Occipital lobe (tissue), 3 donors: ENCODE measurements at places on chromosomes 11 and 22.

DNA sequence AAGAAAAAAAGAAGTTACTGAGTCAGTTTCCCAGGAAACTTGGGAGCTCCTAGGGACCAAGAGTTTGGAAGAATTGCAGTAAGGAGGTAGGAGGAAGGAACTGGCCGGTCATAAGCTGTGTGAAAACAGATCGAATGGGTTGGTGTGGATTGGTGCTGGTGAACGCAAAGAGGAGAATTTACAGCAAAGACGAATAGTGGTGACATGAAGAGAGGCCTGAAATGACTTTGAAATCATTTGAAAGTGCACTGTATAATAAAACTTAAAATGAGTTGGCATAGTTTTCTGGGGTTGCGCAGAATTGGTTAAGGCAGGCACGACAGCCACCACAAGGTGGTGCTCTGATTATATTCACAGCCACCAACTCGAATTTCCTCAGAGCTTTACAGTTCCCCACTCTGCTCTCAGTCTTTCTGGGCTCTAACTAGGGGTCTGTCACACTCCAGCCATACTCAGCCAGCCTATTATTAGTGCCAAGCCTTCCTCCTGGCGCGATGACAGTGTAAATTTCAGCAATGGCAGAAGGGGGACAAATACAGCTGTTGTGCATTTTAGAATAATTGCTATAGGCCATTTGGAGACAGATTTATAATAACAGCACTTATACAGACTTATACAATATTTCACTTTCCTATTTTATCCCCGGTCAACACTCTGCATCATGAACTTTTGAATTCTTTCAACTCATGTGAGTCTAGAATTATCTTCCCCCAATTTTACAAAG, 8.3 kb upstream of the HTR3B start:
- peak; percentile 34 for DNase-seq

- peak; percentile 15 for DNase-seq
These were observed 58.7 kb downstream of the CHST1 start for GRCh38 chr11:45606514-45607281.

DNA sequence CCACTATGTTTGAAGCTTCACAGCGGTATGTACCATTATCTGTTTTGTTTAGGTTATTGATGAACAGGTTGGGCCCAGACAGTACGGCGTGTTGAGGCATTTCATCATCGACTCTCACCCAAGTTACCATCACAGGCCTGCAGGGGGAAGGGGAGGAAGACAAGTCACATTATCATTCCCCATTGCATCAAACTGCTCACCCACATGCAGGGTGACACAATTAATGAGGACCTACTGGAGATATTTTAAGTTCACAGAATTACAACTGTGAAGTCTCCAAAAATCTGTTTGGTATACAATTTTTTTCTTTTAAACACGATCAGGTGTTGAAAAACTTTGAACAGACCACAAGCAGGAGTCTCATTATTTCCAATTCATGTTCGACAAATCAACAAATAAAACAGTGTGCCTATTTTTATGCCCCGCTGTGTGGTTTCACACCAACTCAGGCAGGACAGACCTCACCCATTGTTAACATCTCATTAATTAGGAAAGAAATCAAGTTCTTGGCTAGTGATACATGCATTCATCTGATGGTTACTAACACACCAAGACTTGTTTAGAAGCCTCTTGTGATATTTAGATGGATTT, 289.5 kb downstream of the CADM1 start:
- no peak for DNase-seq

DNA sequence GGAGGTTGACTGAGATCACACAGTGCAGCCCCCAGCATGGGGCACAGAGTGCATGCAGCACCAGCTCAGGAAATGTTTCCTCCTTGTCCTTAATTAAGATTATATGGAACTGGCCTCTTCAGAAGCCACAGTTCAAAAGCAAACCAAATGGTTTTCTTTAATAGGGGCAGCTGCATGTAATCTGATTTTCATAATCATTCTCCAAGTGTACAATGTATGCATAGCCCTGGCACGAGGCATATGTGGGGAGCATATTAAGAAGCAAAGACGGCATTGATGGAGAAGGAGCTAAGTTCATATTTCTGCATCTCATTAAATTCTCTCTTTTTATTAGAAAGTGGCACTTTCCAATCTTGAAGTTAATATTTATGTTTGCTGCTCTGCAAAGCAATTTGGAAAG, 9.9 kb upstream of the PARVB start:
- no peak for DNase-seq

- no peak for DNase-seq
These were observed 15.0 kb downstream of the METTL15 start for GRCh38 chr11:28123151-28123581.

GRCh38 chr11:34154059-34154875, 48.8 kb downstream of the NAT10 start:
- no peak for DNase-seq

DNA sequence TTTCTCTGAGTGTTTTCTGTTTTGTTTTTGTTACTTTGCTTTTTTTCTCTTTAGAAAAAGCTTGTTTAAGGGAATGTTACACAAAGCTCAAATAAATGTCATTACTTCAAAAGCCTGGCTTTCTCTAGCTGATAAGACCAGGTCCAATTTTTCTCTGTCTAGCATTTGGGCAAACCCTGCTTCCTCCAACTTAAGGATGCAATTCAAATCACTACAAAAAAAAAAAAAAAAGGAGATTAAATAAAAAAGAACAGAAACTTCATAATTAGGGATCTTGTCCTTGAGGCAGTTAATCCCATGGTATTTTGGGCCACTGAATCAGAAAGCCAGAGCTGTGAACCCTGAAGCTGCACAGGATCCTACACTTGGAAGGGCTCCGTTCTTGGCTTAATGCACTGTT, 480.8 kb upstream of the KIRREL3 start:
- DNase-seq, result no peak

- DNase-seq, result no peak
These were observed 83.9 kb upstream of the CLDN5 start for GRCh38 chr22:19608003-19608690.

DNA sequence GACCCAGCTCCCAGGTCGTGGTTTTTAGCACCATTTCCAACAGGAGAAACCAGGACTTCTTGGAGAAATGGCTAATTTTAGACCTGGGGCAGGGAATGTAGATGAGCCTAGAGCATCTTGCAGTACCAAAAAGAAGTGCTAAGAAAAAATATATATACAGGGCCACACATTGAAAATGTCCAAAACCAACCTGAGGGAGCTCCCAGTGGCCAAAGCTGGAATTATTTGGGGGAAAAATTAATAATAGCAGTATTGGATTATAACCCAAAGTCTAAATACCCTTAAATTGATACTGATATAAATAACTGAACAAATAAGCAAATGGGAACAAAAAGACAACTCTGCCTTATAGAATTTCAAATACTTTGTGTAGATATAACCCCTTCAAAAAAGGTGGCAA, 108.0 kb downstream of the PARVA start:
- DNase-seq, result no peak

DNA sequence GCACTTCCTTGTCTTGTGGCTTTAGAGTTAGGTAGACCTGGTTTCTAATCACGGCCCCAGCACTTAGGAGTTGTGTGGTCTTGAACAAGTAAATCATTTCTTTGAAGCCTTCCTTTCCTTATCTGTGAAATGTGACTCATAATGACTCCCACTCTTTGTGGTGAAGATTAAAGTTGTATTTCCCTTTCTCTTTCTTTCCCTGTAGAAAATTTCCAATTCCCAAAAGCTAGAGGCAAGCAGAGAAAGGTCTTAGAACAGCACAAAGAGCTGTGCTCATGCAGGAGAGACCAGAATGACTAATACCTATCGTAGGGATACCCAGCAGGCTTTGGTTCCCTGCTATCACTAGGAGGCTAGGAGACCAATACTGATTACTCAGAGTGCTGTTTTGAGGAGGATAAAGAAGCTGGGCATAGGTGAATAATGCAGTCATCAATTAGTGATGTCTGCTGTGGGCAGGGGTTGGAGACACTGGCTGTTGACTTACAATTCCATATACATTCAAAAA, 270.7 kb upstream of the SYN3 start:
- no peak for DNase-seq

DNA sequence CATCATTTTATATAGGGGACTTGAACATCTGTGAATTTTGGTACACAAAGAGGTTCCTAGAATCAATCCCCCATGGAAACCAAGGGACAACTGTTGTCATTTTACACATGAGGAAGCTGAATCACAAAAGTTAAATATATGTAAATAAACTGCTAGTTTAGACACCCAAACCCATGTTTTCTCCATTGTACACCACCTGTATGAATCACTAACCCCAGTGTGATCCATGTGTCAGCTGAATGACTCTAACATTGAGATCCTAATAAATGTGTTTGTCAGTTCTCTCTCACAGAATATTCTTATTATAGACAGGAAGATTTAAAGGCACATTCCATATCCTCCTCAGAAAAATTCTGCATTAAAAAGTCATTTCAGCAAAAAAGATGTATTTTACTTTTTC, 83.3 kb downstream of the ATG16L2 start:
- DNase-seq, result no peak

GRCh38 chr11:70405679-70406395, 7.5 kb downstream of the CTTN start:
- no peak for DNase-seq

DNA sequence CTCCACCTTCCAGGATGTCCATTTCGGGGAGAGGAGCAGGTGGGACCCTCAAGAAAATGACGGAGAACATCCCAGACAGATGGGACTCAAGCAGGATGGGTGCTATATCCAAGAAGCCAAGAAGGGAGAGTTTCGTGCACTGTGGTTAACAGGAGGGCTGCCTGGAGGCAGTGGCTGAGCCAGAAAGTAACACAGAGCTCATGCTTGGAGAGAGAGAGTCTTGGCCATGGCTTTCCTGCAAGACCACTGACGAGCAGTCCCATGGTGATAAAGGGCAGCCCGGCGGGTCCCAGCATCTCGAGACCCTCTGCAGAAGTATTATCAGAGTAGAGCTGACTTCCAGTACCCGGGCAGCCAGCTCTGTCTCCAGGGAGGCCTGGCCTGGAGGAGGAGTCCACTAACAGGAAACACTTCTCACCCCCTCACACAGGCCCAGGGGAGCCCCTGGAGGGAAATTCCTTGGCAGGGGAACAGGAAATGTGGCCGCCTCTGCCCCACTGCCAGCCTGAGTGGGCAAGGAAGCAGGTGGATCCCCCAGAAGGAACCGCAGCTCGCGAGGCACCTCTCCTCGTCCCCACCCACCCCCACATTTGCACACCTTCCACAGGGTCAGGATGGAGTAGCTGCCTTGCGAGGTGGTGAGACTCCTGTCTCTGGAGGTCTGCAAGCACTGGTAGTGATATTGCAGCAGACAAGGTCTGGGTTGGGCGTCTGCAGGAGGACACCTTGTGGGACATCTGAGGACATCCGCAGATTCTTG, 32.2 kb downstream of the CYTH4 start:
- DNase-seq, result no peak

DNA sequence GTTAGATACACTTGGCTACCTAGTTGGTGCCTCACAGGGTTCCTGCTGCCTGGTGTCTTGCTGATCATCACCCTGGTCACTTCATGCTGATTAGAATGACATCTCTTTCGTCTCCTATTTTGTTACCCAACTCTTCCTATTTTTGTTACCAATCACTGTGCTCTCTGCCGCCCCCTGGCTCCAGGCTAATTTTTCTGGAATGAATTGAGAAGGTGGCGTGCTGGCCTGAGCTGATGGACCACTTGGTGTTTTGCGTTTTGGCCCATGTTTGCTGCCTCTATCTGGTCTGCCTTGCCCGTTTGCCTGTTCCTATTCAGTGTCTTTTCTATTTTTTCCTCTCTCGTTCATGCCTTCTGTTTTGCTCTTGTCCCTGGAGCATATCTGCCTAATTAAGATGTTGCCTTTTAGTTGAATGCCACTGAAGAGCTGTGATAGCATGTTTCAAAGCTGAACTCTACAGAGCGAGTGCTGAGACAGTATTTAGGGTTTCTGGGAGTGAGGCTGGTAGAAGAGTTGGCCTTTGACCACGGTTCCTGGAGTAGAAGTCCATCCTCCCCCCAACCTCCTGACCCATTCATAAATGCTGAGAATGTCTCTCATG, 5.9 kb upstream of the ATF4 start:
- DNase-seq, result no peak

- DNase-seq, result no peak
These were observed 22.8 kb downstream of the CASP5 start for GRCh38 chr11:105000167-105000566.

DNA sequence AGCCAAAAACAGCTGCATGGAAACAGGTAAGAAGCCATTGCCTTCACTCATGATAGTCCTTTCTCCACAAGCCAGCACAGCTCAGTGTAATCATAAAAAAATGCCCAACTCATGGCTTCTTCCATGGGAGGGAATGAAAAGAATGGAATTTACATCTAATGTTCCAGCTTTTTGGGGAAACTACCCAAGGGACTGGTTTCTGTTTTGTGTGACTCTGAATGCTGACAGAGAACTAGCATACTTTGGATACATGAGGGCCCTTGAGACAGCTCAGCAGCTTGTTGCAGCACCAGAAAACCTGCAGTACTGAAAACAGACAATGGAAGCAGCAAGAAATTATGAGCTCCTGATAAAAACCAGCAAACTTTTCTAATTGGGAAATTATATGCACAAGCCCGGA, 24.2 kb upstream of the HORMAD2 start:
- no peak for DNase-seq

- DNase-seq, result no peak
These were observed 8.4 kb downstream of the CYTH4 start for GRCh38 chr22:37290737-37291136.

DNA sequence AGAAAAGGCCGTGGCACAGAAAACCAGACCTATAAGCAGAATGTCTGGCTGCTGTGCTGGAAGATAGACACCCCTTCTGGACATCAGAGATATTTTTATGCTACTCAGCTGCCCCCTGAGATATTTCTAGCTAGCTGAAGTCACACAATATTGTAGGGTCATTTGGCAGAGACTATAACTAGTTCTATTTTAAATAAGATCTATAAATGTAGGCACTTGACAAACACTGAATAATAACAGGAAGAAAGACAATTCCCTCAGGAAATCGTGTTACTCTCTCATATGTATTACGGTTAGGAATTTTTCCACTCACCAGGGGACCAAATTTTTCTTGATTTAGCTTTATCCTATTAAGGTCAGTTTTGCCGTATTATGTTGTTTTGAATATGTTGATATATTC, 845.4 kb downstream of the OPCML start:
- no peak for DNase-seq

DNA sequence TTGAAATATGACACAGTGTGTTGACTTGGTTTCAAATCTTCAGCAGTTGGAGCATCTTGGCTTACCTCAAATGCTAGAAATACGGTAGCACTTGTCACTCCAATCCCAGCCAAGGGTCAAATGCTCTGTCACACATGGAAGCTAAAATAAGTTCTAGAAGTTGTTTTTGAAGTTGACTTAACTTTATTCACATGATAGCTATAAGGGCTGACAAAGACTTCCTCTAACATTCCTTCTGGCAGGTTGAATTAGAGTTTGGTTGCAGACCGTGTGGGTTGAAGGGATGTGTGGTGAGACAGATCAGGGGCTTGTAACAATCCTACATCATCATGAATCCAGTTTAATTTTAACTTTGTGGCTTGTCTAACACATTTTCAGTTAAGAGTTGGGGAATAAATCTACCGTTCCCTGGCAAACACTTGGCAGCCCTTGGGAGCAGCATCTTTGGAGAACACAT, 4.6 kb downstream of the SLN start:
- no peak for DNase-seq

GRCh38 chr11:66858186-66858938, 1.5 kb downstream of the LRFN4 start:
- no peak for DNase-seq

- no peak for DNase-seq
These were observed 54.6 kb downstream of the SFI1 start for GRCh38 chr22:31550871-31551370.

- DNase-seq, result no peak
These were observed 1.5 kb downstream of the RFPL2 start for GRCh38 chr22:32203181-32204039.
